Activated CD8-positive, alpha-beta T cell treated with anti-CD3 and anti-CD28 coated beads, Interleukin-2, amount 10 ng/mL, durations not matched to agents 7 days and 5 days (primary cell): ENCODE measurements at places on chromosomes 4 and X. TPM values are rescaled to one million over a fixed set of nuclear protein-coding genes. Genes with fewer than 3 reads are reported as not detected.

DNA sequence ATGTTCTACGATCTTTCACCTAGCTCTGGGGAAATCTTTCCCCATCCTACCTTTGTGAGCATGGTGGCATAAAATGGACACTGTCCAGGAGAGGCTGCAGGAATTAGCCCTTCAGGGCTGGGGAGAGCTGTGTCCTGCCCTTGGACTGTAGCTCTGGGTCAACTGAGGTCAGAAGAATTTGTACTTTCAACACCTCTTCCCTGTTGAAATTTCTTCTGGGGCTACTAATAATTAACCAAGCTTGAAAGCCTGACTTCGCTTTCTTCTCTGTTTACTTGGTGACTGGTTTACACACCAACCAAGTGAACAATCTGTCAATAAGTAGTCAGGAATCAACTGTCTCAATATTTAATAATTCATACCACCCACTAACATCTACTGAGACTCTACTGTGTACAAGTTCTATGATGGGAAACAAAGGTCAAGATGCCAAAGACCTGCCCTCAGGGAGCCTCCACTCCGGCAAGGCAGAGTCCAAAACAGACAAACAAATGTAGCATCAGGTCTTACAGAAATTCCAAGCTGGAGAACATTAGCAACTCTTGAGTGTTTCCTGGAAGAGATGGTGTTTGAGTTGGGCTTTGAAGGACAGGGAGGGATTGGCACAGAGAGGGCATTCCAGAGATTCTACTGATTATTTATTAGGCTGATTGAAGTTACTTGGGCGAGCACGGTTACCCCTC, 113.1 kb downstream of the ENPP6 start:
- no peaks in the 10 kb centered on the region for H3K36me3 ChIP-seq
- no peak for DNase-seq
- peaks cover 8% of the 10 kb centered on the region for H3K27me3 ChIP-seq
- no peaks in the 10 kb centered on the region for H3K4me1 ChIP-seq
- H3K4me3 ChIP-seq: no peak overlapping the region
- H3K27ac ChIP-seq: no peak overlapping the region

DNA sequence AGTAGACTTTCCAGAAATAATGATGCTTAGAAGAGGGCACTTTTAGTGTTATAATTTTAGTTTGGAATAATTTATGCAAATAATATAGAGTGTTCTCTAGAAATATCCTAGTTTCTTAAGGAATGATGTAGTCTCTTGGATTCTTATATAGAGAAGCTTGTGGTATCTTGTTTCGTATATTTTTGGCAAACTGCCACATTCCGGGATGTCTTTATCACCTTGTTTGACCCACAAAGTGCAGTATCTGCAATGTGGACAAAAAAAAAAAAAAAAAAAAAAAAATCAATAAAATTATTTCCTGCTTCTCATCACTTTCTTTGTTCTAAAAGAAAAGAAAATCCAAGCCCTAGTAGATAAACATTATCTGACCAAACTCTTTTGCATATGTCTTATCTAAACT, 1577.7 kb upstream of the TENM3 start:
- DNase-seq: no peak
- no peaks in the 10 kb centered on the region for H3K4me1 ChIP-seq
- H3K27me3 ChIP-seq: no peaks in the 10 kb centered on the region
- no peaks in the 10 kb centered on the region for H3K36me3 ChIP-seq

DNA sequence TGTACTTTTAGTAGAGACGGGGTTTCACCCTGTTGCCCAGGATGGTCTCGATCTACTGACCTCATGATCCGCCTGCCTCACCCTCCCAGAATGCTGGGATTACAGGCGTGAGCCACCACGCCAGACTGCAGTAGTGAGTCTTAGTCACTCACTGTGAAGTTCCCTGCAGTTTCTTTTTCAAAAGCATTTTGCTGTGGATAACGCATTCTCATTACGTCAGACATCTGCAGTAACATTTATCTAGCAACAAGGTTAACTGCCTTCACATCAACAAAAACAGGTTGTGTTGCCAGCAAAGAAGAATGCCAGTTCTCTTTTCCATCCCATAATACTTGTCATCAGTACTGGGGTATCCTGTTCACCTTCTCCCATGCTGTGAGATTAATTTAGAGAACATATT, 164.6 kb downstream of the DHRSX start:
- H3K4me3 ChIP-seq: no peak overlapping the region
- peaks cover 20% of the 10 kb centered on the region for H3K36me3 ChIP-seq
- no peaks in the 10 kb centered on the region for H3K4me1 ChIP-seq
- no peaks in the 10 kb centered on the region for H3K27me3 ChIP-seq
- no peak overlapping the region for H3K27ac ChIP-seq
- no peak for DNase-seq

- H3K4me1 ChIP-seq: peaks cover 10% of the 10 kb centered on the region
- DNase-seq: peak; percentile 29
- no peak overlapping the region for H3K27ac ChIP-seq
- H3K27me3 ChIP-seq: peaks cover 2% of the 10 kb centered on the region
- H3K36me3 ChIP-seq: no peaks in the 10 kb centered on the region
These were observed 35.6 kb downstream of the ARSJ start for GRCh38 chr4:113943863-113944262.

DNA sequence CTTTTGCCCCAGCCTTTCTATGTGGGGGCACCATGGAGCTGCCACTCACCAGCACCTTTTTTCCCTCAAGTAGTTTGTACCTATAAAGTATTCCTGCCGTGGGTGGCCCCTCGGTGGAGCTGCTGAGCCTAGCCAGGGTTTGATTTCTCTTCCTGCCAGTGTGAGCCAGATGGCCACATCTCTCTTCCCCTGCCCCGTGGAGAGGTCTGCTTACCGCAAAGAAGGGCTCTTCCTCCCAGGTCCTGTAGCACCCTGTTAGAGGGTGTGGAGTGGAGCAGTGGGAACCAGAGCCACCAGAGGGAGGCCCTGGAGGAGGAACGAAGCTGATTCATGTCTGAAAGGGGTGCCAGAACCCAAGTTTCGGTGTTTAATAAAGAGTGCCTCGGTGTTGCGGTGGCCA, 95.4 kb downstream of the PTTG2 start:
- H3K27ac ChIP-seq: no peak overlapping the region
- no peaks in the 10 kb centered on the region for H3K4me1 ChIP-seq
- no peak overlapping the region for H3K4me3 ChIP-seq
- DNase-seq: no peak

DNA sequence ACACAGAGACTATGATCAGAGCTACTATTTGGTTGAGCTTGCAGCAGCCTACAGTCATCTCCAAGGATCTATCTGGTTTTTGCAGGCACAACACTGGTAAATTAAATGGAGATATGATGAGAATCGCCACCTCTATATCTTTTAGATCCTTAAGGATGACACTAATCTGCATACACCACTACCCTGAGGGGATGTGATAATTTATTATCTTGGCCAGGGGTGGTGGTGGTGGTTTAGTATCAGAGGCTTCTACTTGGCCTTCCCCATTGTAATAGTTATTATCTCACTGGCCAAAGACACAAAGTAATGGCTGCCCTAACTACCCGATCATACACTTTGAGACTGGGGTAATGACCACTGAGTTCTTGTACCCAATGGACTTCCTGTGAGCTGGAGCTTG, 21.2 kb downstream of the CCDC160 start:
- no peak overlapping the region for H3K27ac ChIP-seq
- no peaks in the 10 kb centered on the region for H3K36me3 ChIP-seq
- H3K4me1 ChIP-seq: no peaks in the 10 kb centered on the region
- no peak for DNase-seq
- no peak overlapping the region for H3K4me3 ChIP-seq
- no peaks in the 10 kb centered on the region for H3K27me3 ChIP-seq

GRCh38 chr4:74057588-74057987, 19.1 kb upstream of the CXCL3 start:
- H3K27me3 ChIP-seq: no peaks in the 10 kb centered on the region
- H3K4me1 ChIP-seq: no peaks in the 10 kb centered on the region
- H3K27ac ChIP-seq: no peak overlapping the region
- no peak for DNase-seq
- H3K4me3 ChIP-seq: no peak overlapping the region
- no peaks in the 10 kb centered on the region for H3K36me3 ChIP-seq

DNA sequence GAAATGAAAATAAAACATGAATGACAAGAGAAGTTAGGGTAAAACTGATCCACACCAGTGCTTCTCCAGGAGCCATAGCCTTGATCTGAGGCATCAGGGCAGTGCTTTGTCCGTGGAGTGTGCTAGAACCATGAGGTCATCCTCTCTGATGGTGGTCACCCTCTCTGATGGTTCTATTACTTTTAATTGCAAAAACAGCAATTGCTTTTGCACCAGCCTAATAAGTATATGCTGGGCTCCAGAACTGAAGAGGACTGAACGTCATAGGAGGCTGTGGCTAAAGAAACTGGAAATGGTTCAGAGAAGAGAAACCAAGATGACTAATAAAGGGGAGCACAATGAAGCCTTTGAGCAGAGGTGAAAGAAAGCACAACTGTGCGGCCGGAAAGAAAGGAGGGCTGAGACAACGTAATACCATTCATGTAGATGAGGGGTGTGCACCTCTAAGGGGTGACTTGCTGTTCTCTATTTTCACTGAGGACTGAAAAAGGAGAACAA, 17.0 kb upstream of the TMEM154 start:
- DNase-seq: peak; percentile 62
- peaks cover 4% of the 10 kb centered on the region for H3K27me3 ChIP-seq
- H3K4me3 ChIP-seq: no peak overlapping the region
- no peaks in the 10 kb centered on the region for H3K36me3 ChIP-seq
- H3K27ac ChIP-seq: peak overlapping the region; percentile 9
- peaks cover 14% of the 10 kb centered on the region for H3K4me1 ChIP-seq

GRCh38 chr4:627347-628125, 2.2 kb downstream of the PDE6B start:
- no peaks in the 10 kb centered on the region for H3K27me3 ChIP-seq
- H3K4me3 ChIP-seq: no peak overlapping the region
- H3K27ac ChIP-seq: no peak overlapping the region
- DNase-seq: no peak
- no peaks in the 10 kb centered on the region for H3K36me3 ChIP-seq

The PSMD10 gene
- total RNA-seq: 28.1 TPM

The MAGED4B gene
- total RNA-seq: 3.1 TPM

The IBSP gene
- total RNA-seq: not detected

The MTMR8 gene
- 4.0 TPM for total RNA-seq

DNA sequence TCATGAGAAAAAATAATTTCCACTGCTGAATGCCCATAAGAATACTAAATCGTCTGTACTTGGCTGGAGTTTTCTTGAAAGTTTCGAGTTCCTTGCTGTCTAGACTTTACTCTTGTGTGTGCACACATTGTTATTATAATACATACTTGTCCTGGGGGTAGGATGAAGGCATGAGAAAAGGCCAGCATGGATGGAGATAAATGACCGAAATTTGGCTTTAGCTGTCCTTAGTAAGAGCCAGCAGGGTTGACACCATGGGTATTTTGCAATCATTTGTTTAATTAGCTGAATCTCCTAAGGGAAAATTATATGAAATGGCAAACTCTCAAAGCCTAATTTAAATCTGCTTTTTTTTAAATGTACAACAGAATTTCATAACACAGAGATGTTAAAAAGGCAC, 641.6 kb downstream of the ADGRL3 start:
- no peak for DNase-seq
- H3K27ac ChIP-seq: no peak overlapping the region

DNA sequence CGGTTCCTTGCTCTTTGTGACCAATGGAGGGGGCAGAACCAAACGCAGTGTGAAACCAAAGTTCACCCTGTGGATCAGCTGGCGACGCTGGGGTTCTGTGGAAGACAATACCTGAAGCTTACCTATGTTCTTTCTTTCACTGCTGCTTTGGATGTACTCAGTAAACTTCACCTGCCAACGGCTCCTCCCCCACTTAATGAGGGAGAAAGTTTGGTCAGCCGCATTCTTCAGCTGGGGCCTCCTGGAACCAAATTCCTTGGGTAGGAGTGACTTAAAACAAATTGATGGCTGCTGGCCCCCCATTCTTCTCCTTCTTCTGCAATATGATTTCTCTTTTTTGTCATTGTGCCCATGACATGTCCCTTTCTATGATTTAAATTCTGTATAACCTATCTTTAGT, 282.4 kb downstream of the ANK2 start:
- no peak overlapping the region for H3K27ac ChIP-seq
- no peaks in the 10 kb centered on the region for H3K36me3 ChIP-seq
- peaks cover 7% of the 10 kb centered on the region for H3K27me3 ChIP-seq
- no peak for DNase-seq

The SLC9B1 gene
- 0.83 TPM for total RNA-seq

DNA sequence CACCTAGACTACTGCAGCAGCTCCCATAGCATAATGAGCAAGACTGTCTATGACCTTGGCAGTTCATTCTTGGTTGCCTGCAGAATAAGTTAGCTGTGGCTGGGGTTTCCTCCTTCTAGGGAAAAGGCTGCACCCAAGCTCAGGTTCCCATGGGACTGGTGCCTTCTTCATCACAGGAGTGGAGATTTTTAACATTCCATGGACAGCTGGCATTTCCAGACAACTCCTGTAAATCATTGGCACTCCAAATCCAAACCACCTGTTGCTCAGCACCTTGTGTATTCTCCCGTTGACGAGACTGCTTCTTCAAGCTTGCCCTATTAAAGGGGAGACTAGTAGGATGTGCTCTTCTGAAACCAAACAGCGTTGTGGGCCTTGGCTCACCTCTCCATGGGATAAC, 7.8 kb upstream of the NUP54 start:
- H3K27me3 ChIP-seq: no peaks in the 10 kb centered on the region
- peaks cover 6% of the 10 kb centered on the region for H3K36me3 ChIP-seq
- no peak overlapping the region for H3K4me3 ChIP-seq
- no peak for DNase-seq
- no peaks in the 10 kb centered on the region for H3K4me1 ChIP-seq

DNA sequence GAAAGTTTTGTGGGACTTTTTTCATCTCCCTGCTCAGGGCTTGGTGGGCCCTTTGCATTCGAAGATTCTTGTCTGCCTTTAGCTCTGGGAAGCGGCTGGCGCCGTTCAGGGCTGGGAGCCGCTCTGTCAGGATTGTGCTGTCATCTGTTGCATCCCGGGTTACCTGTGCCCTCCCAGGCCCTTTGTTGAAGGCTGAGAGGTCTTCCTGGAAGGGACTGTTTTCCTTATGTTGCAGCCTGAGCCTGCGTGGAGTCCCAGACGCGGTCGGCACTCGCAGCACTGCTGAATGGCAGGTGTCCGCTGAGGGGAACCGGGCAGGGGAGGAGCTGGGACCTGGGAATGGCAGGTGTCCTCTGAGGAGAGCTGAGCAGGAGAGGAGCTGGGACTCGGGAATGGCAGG, 15.9 kb downstream of the RGS12 start:
- H3K27ac ChIP-seq: no peak overlapping the region
- no peak for DNase-seq
- no peaks in the 10 kb centered on the region for H3K36me3 ChIP-seq
- H3K4me3 ChIP-seq: no peak overlapping the region
- peaks cover 37% of the 10 kb centered on the region for H3K27me3 ChIP-seq
- H3K4me1 ChIP-seq: peaks cover 27% of the 10 kb centered on the region

DNA sequence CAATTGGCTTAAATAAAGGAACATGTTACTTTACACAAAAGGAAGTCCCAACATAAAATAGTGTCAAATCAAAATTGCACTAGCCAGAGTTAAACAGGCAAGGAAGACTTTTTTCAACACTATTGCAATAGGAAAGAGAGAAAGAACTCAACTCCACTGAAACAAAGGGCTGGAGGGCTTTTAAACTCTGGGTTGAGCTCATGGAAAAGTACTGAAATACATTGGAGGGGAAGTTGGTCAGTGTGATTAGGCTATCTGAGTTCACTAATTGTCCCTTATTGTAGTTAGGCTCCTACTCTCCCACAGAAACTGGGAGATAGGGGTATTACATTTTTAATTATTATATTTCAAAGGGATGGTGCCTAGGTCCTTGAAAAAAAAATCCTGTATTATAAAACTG, 491.2 kb upstream of the LCORL start:
- DNase-seq: no peak
- H3K4me1 ChIP-seq: no peaks in the 10 kb centered on the region
- no peak overlapping the region for H3K4me3 ChIP-seq
- H3K27ac ChIP-seq: no peak overlapping the region
